Stimulated activated CD8-positive, alpha-beta memory T cell treated with anti-CD3 and anti-CD28 coated beads, Interleukin-7, amount 100 ng/mL, for 24 hours (primary cell): ENCODE measurements at places on chromosomes 1 and 21.

GRCh38 chr1:152392909-152393308, 21.2 kb downstream of the CRNN start:
- no peak for DNase-seq

DNA sequence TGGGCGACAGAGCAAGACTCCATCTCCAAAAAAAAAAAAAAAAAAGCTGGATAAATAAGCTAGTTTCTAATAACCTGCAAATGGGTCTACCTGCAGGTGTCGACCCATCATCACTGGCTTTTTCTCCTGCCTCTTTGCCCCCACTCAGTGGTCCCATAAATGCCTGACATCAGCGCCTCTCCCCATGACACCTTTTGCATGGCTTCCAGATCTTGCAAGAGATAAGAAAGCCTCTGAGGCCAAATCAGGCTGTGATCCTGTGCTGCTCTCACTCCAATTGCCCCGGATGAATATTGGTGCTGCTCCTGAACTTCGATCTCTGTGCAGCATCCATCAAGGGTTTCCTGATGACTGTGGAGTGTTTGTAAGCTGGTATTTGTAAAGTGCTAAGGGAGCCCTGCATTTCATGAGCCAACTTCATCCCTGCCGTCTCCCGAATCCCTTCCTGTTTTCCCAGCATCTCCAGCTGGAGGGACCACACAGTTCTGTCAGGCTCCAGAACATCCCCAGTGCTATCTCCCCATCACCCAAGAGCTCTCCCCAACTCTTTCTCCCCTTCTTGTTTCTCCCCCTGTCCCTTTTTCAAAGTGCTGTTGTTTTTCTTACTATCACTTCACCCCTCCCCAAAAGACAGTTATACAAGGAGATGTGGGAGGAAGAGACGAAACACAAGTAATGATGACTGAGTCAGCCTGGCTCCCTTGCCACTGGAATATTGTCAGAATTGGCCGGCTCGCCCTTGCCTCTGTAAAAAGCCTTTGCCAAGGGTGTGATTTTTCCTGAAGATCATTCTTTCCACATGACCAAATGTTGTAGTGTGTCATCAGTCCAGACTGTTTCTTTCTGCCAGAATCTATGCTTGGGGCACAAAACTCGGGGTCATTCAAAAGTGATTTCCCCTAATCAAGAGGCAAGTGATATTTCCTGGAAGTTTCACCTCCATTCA, 2.8 kb upstream of the EFHD2 start:
- DNase-seq, result no peak

DNA sequence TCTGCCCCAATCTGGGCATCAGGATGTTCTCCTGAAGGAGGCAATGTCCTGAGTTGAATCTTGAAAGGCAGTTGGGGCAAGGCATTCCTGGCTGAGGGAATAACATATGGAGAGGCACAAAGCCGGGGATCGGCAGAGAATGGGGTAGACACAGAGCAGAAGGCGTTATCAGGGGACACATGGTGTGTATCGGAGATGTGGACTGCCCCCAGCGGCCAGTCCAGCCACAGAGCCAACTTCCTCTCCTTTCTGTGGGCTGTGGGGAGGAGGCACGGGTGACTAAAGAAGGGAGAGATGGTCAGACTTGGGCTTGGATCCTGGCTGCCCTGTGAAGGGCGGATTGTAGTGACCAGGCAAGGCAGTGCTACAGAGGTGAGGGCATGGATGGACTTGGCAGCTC, 32.1 kb downstream of the FOXD2 start:
- no peak for DNase-seq

DNA sequence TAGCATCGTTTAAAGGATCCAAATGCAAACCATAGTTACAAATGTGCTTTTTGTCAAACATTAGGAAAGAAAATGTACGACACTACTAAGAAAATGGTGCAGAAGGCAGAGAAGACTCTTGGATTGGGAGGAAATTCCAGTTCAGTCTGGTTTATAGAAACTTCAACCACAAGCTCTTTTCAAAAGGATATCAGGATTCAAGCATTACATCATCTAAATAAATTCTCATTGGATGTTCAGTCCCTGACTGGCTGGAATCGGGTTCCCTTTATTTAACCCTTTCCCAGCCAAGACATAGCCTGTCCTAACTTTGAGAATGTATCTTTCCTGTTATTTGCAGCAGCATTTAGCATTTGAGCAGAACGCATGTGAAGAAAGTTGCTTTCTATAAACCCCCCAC, 184.6 kb downstream of the LMO4 start:
- no peak for DNase-seq

DNA sequence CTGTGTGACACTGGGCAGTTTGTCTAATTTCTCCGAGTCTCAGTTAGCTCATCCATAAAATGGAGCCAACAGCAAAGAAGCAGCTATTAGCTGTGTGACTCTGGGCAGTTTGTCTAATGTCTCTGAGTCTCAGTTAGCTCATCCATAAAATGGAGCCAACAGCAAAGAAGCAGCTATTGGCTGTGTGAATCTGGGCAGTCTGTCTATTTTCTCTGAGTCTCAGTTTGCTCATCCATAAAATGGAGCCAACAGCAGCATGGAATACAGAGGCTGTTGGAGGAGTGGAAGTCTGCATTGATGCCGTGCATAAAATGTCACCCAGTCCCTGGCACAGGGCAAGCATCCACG, 297.0 kb upstream of the VAMP3 start:
- DNase-seq, result no peak

DNA sequence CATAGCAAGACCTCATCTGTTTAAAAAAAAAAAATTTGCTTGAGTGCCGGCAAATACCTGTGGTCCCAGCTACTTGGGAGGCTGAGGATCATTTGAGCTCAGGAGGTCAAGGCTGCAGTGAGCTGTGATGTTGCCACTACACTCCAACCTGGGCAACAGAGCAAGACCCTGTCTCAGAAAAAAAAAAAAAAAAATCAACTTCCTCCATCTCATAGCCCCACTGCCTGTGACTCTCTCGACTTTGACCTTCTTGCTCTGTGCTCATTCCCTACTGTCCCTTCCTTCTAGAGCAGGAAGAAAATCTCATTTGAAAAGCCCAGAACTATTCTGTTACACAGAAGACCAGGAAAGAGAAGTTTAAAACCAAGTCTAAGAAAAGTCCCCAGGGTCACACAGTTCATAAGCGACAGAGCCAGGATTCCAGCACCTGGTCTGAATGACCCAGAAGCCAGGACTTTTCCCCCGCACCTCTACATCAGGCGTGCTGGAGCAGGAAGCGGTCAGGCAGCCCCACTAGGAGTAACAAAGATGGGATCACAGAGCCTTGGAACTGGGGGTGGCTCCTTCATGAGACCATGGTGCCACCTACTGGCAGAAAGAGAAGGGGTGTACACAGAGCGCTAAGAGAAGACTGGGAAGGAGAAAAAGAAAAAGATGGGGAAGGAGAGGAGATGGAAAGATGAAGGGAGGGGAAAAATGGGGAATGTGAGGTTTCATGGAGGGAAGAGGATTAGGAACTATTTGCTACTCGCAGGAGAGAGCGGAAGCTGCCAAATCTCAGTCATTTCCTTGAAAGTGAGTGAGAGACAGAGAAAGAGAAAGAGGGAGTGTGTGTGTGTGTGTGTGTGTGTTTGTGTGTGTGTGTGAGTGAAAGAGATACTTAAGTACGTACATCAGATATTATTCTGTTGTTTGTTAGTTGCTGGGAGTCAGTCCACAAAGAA, 3.1 kb upstream of the P3R3URF start:
- no peak for DNase-seq

DNA sequence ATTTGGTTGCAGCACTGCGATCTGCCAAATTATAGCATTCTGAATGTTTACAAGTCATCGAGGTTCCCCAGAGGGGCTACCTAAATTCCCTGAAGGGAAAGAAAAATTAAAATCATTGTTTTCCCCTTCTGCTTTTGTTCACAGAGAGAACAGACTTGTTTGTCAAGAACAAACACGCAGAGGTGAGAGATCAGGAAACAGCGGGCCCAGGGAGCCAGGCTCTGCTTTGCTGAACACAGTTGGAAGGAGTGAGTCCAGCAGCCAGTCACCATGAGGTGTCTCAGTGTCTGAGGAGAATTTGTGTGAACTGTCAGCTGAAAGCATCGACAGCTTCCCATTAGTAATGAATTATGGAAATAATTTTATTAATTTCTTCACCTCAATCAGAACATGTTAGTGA, 52.5 kb downstream of the RWDD3 start:
- DNase-seq, result no peak

GRCh38 chr1:177164380-177165068, at the start of gene ASTN1:
Gene ASTN1, minus strand, starts transcription at chr1:177164712. Its CDS starts 36 bp downstream, at chr1:177164676.
- no peak for DNase-seq

DNA sequence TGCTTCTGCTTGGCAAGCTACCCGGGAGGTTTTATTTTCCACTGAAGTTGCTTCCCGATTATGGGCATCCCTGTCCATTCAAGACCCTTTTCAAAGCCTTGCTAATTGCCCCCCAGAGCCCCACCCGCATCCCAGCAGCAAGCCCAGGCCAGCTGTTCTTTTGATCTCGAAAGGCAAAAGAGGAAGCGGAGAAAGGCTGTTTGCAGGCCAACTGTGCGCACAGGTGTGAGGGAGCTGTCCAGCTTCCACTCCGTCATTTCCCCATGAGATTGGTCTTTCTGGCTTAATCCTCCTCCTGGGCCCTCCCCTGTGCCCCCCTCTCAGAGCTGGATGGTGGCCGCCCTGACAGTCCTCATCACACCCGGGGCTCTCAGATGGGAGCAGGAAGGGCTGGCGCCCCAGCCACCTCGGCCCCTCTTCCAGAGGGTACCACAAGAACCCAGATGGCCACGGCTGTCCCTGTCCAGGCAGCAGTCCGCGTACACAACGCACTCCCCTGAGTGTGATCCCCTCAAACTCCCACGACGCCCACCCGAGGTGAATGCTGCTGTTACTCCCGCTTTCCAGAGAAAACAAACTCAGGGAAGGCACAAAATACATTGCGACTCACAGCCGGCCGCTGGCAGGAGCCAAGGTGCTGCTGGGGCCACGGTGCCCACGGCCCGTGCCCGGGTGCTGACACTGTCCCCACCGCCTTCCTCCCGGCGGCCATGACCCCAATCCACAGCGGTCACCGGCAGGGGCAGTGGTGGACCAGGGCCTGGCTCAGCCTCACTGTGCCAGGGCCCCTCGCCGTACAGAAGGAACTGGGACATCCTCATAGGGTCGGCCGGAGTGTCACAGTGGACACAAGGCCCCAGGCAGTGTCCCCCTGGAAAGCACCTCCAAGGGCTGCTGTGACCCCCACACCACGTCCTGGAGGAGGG, 121.9 kb downstream of the CRYAA start:
- DNase-seq, result no peak

DNA sequence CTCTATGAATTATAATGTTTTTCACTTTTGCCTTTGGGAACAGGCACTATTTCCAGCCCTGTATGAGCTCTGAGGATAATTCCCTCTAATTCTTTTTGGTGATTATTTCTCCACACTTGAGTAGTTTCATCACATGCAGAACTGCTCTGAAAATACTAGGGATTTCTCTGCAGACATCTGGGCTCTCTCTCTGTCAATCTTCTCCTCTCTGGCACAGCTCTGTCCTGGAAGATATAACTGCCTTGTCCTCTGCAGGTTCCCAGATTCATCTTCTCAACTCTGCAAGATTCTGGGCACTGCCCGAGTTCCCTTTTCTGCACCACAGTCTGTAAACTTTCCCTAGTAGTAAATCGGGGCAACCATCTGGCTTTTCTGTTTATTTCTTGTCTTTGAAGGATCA, 131.3 kb upstream of the FMN2 start:
- DNase-seq, result no peak

- DNase-seq, result no peak
Observed at GRCh38 chr1:24155011-24155782, 12.3 kb upstream of the IL22RA1 start.

DNA sequence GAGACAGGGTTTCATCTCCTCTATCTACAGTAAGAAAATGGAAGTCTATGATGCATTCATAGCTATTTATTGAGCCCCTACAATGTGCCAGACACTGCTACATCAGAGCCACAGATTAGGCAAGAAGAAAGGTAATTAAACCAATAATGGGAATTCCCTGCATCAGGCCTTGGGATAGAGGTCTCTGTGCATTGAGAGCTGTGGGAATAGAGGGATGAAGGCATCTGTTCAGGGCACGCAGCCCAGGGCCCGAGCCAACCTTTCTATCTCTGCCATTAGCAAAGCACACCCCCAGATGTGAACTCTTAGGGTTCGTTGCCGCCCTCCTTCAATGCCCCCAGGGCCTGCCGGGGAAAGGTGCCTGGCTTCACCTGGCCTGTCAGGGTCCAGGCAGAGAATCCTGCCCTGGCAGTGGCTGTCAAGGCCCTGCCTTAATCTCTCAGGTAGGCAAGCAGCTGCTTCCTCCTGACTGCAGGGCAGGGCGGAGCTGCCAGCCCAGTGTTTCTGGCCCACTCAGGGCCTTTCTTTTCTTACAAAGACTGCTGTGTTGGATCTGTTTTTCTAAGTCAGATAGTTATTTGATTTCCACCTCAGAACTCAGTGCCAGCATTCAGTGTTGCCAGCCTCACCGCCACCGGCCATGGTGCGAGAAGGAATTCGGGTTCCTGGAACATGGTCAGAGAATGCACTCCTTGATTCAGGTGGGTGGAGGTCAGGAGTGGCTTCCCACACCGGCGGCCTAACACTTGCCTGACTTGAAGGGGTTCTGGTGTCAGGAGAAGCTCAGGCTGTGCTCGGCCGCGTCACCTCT, 76.1 kb downstream of the PGM1 start:
- no peak for DNase-seq

DNA sequence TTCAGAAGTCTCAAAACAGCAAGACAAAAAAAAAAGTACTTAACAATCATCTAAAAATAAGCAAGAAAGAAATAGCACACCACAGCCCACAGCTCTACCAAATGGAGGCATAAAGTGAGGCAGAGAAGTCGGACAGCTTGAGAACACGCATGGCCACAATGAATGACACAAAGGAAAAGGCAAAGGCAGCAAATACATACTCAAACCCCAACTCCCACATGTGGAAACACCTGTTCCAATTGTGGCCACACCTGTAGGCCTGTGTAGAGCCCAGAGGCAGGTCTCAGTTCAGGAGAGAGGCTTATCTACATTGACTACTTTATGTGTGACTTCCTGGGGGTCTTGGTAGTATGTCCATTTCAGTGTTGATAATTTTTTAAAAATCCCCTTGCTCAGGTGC, 543.5 kb downstream of the LMO4 start:
- no peak for DNase-seq

DNA sequence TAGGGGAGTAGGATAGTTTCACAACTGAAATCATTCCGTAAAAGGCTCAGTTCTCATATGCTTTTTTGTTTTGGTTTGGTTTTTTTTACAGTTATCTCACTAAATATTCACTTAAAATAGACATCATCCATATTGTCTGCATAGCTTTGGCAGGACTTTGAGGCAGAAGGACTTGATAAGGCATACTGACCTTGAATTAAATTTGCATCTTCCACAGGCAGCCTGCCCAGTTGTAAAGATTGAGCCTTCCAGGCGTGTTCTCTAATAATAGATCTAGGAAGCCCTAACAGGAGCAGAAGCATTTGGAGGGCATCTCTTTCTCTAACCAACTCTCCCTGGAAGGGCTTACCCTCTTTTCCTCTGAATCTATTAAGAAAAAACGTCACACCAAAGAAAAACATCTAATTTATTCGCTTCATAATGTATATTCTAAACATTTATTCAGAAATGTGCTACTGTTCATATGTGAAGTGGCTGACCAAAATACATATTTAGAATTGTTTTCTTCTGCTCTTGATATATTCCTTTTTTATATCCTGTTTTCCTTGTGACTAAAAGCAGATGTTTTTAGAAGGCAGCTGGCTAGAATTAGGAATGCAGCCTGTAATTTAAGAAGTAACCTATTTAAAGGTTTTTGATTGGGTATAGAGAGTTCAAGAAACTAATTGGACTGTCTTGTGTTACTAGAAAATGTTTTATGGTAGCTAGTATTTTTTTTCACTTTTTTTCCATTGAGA, 20.2 kb downstream of the DESI2 start:
- DNase-seq, result no peak

- no peak for DNase-seq
Observed at GRCh38 chr1:204227351-204227750, 13.6 kb upstream of the GOLT1A start.

- DNase-seq, result no peak
Observed at GRCh38 chr1:150513351-150513791, 2.2 kb upstream of the FALEC start.
